Suppressor macrophage (primary cell): ENCODE measurements at places on chromosomes 2 and 18.
A peak's percentile ranks its signal among the peaks of the same experiment; 100 is the strongest.

GRCh38 chr2:150424406-150424805 lies 63.1 kb downstream of the RND3 start:
- DNase-seq: no peak

DNA sequence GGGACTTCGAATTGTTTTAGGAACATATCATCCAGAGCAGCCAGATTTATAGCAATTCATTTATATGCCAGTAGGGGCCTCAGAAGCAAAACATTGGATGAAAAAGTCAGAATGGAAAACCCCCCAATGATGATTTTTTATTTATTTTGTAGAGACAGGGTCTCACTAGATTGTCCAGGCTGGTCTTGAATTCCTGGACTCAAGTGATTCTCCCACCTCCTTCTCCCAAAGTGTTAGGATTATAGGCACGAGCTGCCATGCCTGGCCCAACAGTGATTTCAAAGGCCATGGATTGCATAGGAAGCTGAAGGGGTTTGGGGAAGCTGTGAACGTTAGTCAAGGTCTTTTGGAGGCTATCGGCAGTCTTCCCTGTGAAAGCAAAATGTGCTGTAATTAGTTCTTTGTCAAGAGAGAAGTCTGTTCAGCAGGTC lies 21.9 kb upstream of the MCFD2 start:
- peak; percentile 22 for DNase-seq

DNA sequence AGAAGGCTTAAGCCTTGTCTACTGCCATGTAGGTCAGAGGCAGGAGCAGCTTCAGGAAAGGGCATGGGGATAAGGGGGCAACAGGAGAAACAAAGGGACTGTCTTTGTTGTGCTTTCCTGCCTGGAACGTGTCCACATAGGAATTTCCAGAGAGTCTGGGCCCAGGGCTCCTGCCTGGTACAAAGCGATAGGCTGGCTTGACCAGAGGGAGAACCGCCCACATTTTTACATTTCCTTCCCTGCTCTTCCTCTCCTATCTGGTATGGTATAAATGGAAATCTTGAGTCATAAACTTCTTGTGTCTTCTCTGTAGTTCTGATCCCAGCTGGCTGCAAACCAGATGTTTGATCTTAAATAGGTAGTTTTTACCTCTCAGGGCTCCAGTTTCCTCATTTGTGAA lies 414.8 kb downstream of the HRH4 start:
- DNase-seq: no peak

DNA sequence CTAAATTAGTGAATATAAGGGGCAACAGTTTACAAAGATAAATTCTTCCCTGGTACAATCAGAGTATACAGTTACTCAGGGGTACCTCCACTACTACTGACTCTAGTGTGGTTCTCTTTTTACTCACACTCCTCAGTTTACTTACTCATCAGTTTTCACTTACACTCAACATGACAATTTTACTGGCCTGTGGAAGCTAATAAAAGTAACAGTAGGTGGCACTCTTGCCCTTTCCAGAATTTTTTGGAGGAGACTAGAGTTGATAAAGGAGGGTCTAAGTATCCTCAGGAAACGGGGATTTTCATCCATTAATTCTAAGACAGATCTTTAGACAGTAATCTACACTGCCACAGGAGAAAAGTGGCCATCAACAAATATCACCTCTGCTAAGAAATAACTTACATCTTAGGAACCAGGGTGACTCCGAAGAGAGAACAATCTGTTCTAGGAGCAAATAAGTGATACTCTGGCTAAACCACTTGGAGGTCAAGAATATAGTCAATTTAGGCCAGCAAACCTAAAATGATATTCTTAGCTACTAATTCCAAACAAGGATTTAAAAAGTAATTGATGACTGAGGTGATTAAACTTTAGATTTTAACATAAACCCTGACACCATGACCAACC lies 61.3 kb downstream of the ATL2 start:
- DNase-seq: peak; percentile 46

- no peak for DNase-seq
These were observed 231.3 kb downstream of the BCL2 start for GRCh38 chr18:63088262-63088661.

GRCh38 chr2:184824597-184824996 lies 226.3 kb downstream of the ZNF804A start:
- no peak for DNase-seq

GRCh38 chr18:26479065-26479680 lies 69.2 kb downstream of the KCTD1 start:
- no peak for DNase-seq

GRCh38 chr2:46147626-46148368 lies 149.4 kb upstream of the EPAS1 start:
- no peak for DNase-seq

- DNase-seq: no peak
These were observed 300.1 kb downstream of the NOL4 start for GRCh38 chr18:33924576-33924975.

DNA sequence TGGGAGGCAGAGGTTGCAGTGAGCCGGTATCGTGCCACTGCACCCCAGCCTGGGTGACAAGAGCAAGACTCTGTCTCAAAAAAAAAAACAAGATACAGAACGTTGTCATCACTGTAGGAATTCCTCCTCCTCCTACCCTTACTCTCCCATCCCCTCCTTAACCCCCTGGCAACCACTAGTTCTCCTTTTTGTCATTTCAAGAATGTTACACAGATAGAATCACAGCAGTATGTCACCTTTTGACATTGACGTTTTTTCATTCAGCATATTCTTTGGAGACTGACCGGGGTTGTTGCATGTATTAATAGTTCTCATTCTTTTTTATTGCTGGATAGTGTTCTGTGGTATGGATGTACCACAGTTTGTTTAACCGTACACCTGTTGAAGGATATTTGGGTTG lies 32.4 kb downstream of the TTLL4 start:
- DNase-seq: peak; percentile 79

- peak; percentile 72 for DNase-seq
These were observed 264.6 kb upstream of the TRIB2 start for GRCh38 chr2:12452185-12452584.

GRCh38 chr18:39105104-39105503 lies 1539.5 kb upstream of the CELF4 start:
- no peak for DNase-seq

DNA sequence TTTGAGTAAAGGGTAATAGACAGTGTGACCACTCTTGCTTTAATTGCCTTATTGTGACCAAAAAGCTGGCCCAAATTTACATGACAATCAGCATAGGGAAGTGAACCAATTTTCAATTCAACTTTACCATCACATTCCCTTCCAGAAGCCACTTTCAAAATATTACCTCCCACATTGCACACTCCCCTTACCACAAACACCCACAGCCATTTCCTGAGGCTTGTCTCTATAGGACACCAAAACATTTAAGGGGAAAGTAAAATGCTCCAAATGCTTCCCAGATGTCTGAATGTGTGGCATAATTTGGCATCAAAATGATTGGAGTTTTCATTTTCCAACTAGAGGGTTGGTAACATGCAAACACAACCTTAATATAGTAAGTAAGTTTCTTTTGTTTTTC lies 616.1 kb downstream of the SLC4A3 start:
- DNase-seq: no peak

DNA sequence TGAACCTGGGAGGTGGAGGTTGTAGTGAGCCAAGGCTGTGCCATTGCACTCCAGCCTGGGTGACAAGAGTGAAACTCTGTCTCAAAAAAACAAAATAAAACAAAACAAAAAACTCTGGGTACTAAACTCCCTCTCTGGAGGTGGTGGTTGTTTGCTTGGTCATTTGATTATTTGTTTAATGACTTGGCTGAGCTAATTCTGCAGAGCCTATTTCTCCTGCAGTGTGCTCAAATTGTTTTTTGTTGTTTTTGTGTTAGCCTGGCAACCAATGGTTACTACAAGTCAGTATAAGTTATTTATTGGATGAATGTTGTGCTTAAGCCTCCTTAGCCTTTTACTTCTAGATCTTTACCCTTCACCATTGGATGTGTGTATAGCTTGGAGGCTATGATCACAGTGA lies 387.5 kb downstream of the ADCYAP1 start:
- no peak for DNase-seq

- DNase-seq: no peak
These were observed 50.4 kb downstream of the PAX8 start for GRCh38 chr2:113228351-113228750.

DNA sequence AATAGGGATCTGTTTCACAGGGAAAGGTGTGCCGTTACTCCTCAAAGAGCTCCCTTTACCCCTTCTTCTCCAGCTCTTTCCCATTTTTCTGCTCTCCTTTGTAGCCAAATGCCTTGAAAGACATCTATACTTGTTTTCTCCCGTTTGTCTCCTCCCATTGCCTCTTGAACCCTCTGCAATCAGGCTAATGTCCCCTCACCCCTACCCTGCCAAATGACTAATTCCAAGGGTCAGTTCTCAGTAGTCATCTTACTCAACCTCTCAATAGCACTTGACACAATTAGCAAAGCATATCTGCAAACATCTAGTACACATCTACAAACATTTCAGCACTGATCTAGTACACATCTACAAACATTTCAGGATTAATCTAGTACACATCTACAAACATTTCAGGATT lies 12.6 kb downstream of the MRO start:
- no peak for DNase-seq

DNA sequence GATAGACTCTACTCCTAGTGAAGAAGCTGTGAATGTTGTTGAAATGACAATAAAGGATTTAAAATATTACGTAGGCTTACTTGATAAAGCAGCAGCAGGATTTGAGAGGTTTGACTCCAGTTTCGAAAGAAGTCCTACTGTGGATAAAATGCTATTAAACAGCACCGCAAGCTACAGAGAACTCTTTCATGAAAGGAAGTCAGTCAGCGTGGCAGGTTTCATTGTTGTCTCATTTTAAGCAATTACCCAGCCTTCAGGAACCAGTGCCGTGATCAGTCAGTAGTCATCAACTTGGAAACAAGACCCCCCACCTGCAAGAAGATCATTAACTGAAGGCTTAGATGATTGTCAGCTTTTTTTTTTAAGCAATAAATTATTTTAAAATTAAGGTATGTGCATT lies 14.0 kb downstream of the USP14 start:
- DNase-seq: no peak

- peak; percentile 25 for DNase-seq
These were observed 29.7 kb downstream of the NAB1 start for GRCh38 chr2:190678444-190679162.

GRCh38 chr2:58313926-58314325 lies 72.8 kb upstream of the FANCL start:
- DNase-seq: no peak

- no peak for DNase-seq
These were observed 56.0 kb downstream of the NEURL3 start for GRCh38 chr2:96449174-96449573.

- no peak for DNase-seq
These were observed 69.8 kb downstream of the CTIF start for GRCh38 chr18:48608581-48608980.

DNA sequence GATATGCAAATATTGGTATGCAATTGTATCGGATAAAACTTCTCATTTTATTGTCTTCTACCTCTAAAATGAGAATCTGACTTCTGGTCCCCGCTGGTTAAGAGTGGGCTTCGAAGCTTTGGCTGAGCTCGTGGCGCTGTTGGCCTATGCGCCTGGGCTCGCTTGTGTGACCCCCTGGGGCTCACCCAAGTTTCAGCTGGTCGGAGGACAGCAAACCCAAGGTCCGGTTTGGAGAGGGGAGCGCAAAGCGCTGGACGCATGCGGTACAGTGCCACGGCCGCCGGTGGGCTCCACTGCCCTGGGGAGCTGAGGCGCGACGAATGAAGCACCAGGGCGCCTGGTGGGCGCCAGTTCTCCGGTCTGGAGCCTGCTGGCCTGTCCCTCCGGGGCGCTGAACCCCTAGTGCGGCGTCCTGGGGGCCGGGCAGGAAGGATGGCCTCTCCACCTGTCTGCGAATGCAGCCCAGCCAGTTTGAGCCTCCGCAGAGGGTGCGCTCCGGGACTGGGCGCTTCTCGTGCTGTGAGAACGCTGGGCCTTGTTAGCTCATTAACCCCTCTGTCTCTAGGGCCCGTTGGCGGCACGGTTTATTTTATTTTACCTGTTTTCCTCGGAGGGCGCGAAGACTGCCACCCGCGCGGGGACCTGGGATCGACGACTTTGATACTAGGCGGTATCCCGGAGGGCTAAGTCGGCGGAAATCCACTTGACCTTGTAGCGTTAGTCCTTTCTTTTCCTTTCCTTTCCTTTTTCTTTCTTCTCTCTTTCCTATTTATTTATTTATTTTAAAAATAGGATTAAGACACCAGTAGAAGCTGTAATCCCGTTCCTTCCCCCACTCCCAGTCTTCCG lies 10.4 kb downstream of the MEIS1 start:
- no peak for DNase-seq

DNA sequence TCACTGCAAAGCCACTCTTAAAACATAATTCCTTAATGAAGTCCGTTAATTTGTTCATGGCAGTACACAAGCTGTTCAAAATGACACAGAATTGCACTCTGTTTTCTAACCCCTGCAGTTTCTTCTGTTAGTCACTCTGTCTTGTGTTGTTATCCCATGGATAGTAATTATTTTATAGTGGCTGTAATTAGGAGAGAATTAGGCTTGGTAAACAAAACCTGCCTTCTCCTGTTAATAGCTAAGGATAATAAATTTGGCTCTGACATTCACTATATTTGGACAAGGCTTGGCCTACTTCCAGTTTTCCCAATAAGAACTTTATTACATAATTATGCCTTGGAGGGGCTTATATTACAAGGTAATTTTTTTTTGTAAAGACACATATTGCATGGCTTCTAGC lies 330.3 kb upstream of the FIGN start:
- DNase-seq: no peak

DNA sequence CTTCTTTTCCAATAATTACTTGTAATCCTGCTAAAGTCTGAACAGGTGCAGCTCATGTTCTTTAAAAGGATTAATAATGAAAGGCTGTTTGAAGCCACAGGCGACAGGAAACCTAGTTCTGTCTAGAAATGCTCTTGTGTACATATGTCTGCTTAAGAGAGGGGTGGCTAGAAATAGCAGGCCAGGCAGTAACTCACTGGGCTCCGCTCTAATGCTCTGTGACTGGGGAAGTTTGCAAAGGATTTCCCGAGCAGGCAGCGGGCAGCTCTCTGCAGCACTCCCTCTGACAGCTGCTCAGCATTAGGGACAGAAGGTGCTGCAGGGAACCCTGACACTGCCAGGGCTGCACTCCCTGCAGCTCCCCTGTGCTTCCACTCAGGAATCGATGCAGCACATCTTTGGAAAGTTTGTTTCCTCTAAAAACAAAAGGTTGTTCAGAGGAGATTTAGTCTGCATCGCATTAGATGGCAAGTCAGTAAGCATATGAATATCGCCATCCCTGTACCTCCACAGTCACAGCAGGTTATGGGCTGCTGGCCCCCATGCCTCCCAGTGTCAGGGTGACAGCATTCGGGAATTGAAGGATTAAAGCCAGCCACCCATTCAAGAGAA lies 33.1 kb upstream of the TTC39C start:
- DNase-seq: no peak
